SK-N-SH treated with all-trans-retinoic acid at 6 μM for 48 hours (cell line): ENCODE measurements at places on chromosomes 5 and 9.

DNA sequence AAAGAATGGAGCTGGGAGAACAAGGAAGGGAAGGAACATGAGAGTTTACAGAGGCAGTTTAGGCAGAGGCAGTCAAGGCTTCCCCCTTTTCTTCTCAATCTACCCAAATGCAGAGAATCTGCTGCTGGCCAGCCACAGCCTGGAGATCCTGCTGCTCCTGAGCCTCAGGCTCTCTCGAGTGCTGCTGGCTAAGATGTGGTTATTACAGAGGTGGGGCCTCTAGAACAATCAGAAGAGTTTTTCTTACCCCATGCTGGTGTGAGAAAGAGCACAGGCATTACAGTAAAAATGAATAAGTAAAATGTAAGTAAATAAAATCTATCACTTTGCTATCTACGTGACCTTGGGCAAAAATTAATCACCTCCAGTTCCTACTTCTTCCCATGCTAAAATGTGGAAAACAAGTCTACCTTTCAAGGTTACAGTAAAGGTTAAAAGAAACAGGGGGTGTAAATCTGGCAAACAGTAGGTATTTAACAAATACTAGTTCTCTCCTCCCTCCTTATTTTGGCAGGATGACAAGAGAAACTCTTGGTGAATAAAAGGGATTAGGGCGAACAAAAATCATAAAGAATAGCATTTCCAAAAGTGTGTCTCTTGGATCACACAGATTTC is 31.1 kb downstream of the FBXW11 start:
- ATAC-seq = no peak

GRCh38 chr5:113100981-113101380 is 124.4 kb downstream of the DCP2 start:
- no peak for ATAC-seq

DNA sequence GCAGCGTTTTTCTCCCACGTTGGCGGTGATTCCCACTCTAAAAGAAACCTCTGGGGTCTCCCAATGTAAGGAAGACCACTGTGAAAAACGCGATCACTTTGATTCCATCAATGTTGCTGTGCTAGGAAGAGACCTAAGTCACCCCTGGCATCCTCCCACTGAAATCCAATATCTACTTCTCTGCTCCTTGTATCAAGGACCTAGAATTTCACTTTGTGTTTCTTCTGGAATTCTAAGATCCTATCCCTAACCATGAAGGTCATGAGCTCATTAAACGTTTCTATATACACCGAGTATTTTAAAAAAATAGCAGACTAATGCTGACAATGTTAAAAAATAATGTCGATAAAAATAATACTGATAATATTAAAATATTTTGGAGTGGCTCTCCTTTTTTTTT is 118.8 kb upstream of the MYO10 start:
- no peak for ATAC-seq

DNA sequence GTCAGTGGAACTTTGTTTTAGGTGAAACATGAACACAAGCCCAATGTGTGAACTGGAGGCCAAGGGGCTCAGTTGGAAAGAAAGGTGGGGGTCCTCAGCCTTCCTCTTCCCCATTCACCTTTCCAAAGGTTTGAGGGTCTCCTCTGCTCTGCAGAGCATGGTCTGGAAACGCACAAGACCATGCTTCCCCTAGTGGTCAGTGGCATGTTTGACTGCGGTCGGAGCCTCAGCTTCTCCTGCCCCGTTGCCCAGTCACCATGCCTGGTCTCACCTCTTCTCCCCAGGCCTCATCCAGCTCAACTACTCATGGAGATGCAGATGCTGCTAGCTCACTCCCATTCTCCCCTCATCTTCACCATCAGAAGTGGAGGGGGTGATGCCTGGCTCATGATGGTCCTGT is 340.3 kb downstream of the GADD45G start:
- no peak for ATAC-seq

DNA sequence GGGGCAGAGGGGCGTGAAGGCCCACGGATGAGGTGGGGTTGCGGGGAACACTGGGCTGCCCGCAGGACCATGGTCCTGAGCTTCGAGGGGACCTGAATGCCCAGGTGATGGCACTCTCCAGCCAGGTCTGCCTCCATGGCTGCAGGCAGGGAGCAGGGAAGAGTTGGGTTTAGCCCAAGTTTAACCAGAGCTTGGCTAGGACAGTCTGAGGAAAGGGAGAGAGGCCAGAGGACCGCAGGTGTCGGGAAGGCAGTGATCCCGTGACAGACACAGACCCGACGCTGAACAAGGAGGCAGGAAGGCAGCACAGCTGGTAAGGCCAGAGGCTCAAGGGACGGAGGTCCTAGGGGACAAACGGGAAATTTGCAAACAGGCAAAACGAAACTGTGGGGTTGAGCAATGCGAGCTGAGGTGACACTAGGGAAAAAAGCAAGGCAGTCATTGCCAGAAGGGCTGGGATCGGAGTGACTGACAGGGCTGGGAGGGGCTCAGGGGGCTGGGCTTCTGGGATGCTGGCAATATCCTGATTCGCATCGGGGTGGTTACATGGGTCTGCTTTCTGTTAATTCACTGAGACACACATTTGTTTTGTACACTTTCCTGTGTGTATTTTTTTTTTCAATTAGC is 25.0 kb downstream of the ARPC5L start:
- no peak for ATAC-seq

DNA sequence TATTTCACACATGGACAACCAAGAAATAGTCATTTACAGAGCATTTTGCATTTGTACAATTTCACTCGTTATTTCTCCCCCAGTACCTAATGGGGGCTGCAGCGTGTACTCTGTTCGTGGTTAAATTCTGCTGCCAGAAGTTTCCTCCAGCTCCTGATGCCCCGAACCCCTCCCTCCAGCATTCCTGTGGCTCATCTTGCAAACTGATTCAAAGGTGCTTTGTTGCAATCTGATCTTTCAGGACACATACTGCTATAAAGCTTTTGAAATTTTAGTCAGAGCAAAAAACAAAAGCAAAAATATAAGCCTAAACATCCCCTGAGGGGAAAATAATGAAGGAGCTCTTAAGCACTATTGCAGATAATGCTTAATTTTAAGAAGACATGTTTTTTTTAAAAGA is 27.7 kb downstream of the UBLCP1 start:
- ATAC-seq = no peak

DNA sequence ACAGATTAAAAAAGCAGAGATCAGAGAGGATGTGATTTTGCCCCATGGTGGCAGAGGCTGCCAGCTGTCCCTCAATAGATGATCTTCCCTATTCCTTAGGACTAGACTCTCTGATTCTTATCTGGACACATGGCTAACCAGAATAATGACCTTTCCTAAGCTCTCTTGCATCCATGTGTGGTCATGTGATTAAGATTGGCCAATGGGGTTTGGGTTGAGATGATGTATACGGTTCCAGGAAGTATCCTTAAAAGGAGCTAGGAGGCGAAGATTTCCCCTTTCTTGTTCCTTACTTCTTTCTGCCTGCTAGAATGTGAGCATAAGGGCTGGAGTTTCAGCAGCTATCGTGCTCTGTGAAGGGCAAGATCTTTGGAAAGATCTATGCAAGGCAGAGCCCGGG is 39.8 kb downstream of the FOXI1 start:
- ATAC-seq = no peak

GRCh38 chr5:123511648-123512605 is at the start of gene CSNK1G3:
Gene CSNK1G3, plus strand, starts transcription at chr5:123512177. Its CDS starts 33,487 bp downstream, at chr5:123545664.
- peak; percentile 98 for ATAC-seq

DNA sequence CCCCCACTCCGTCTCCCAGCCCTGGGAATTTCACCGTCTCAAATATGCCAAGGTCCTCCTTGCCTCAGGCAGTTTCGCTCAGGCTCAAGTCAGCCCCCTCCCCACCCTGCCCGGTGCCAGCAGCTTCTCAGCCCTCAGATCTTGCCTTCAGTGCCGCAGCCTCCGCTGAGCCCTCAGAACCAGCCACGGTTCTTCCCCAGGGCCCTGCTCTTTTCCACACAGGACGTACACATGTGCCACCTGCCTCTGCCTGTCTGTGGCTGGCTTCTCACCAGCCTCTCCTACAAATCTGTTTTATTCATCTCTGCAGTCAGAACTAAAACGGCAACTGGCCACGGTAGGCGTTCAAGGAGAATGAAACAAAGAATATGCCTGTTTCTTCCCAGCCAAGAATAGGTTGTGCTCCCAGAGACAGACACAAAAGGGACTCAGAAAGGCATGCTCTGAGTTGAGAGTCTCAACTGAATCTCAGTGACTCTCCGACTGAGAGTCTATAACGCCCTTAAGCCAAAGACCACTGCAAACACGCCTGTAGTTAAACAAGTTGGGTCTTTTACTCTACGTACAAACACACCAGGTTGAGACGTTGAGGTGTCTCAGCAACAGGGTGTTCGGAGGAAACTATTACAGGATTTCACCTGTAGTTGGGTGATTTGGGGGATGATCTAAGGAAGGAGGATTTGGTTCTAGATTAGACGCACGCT is 10.6 kb upstream of the GRIN1 start:
- ATAC-seq = no peak

- ATAC-seq = no peak
These were observed 203.9 kb downstream of the ICE1 start for GRCh38 chr5:5626412-5626811.

GRCh38 chr5:105632043-105632442 is 2038.7 kb downstream of the EFNA5 start:
- 0 out of 3 replicates have a peak, but pooled peaks have one; percentile 22 for ATAC-seq

- ATAC-seq = peak; percentile 78
These were observed 236.5 kb downstream of the DMRTA1 start for GRCh38 chr9:22682961-22683699.

GRCh38 chr9:130194378-130194932 is 22.3 kb downstream of the NCS1 start:
- ATAC-seq = no peak

DNA sequence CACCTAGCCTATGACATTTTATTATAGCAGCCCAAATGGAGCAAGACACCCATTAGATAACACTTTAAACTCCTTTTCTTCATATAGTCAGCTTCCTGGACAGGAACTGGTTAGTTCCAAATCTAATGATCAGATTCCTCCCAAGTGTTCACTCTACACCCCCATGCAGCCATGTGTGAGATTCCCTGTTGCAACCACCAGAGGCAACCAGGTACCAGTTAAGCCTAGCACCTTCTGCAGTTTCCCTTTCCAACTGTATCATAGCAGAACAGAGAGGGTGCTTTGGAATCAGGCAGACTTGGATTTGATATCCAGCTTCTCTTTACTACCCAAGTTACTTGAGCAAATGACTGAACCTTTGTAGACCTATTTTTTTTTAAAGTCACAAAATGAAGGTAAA is 296.6 kb upstream of the PCSK5 start:
- no peak for ATAC-seq

- ATAC-seq = no peak
These were observed 448.5 kb downstream of the MAT2B start for GRCh38 chr5:163953901-163954300.

GRCh38 chr5:82735160-82735789 is 341.9 kb downstream of the TMEM167A start:
- ATAC-seq = peak; percentile 84

DNA sequence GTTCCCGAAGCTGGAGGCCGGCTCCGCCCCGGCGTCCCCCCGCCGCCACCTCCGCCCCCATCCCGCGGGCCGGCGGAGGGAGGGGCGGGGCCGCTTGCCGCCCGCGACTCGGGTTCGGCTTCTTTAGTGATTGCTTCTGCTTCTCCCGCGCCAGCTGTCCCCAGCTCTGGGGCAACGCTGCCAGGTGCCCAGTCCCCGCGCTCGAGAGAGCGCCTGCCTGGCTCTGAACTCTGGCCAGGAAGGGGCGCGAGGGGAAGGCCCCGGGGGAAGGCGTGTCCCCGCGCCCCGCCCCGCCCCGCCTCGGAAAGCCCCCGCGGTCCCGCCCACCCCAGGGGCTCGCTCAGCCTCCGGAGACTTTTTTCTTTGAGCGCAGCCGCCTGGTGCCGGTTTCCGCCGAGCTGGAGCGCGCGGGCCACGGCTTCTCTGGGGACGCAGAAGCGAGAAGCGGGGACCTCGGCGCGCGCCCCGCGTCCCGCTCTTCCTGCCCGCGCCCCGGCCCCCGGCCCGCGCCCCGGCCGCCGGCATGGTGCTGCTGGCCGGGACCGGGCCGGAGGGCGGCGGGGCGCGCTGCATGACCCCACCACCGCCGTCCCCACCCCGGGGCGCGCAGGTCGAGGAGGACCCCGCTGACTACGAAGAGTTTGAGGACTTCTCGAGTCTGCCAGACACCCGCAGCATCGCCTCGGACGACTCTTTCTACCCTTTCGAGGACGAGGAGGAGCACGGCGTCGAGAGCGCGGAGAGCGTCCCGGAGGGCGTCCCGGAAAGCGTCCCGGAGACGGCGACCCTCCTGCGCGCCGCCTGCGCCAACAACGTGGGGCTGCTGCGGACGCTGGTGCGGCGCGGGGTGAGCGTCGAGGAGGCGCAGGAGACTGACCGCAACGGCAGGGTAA is at the start of gene ANKRD33B:
ANKRD33B (plus strand) TSS at position 126 of the 893 bp plus-strand sequence; CDS start at position 524, 398 bp downstream.
- peak; percentile 76 for ATAC-seq

GRCh38 chr5:123598028-123598689 is 86.2 kb downstream of the CSNK1G3 start:
- ATAC-seq = no peak

DNA sequence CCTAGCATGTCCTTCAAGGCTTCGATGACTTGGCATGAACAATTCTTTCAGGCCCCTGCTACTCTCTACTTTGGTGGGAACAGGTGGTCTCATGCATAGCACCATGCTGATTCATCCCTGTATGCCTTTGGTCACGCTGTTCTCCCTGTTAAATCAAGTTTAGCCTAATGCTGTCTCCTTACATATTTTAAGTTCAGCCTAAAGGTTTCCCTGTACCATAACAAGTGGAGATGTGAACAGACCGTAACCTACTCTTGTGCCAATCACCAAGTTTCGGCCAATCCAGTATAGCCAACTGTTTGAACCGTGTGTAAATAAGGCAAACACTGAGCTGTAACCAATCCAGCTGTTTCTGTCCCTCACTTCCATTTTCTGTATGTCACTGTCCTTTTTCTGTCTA is 8.0 kb downstream of the GAS1 start:
- ATAC-seq = no peak

- ATAC-seq = peak; percentile 36; the same call in 2 of the 3 replicates
These were observed 17.5 kb downstream of the LMX1B start for GRCh38 chr9:126631254-126631653.

DNA sequence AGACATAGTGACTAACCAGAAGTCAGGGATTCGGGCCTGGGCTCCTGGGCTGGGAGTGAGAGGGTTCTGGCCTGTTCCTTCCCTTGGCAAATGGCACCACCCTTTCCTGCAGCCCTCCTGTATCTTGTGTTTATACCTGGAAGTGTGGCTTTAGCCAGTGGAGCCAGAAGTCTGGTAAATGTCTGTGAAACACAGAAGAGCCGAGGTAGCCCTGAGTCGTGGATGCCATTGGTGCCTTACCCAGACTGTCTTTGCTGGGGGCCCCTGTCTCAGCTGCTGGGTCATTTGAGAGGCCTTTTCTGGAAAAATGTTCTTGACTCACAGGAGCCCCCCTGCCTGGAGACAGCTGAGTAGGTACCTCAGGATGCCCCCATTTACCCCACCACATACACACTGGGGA is 95.7 kb upstream of the BASP1 start:
- ATAC-seq = no peak
